ENCODE measurements at places on chromosomes 6 and 20. TPM values are rescaled to one million over a fixed set of nuclear protein-coding genes. Genes with fewer than 3 reads are reported as not detected.

DNA sequence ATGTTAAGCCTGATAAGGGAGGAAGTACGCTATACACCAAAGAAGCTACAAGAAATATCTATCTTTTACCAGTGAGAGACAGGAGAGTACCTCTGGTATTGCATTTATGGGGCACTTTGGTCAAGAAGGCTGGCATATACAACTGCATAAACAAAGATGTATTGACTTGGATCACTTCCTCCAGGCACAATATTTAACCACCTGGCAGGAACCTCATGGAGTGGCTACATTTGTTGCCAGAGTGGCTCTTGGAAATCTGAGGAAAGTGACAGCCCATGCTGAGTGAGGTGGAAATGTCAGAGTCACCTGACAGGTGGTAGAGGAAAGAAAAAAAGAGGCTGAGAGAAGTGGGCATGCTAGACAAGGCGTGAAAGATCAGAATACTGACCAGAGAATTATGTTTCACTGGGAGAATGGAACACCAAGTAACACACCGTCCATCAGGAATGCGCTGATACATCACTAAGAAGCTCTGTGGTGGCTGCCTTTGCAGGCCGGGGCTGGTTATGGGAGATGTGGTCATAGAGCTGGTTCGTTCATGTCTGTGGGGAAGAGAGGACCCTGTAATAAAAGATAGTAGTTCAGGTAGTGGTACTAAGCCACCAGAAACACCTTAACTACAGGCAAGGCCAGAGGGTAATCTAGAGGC is 61.4 kb upstream of the UFL1 start:
- no peaks in the 10 kb centered on the region for H3K4me1 ChIP-seq
- H3K36me3 ChIP-seq, result no peaks in the 10 kb centered on the region
- H3K4me3 ChIP-seq, result no peak overlapping the region
- H3K27ac ChIP-seq, result no peak overlapping the region
- no peaks in the 10 kb centered on the region for H3K27me3 ChIP-seq
- no peak for DNase-seq

DNA sequence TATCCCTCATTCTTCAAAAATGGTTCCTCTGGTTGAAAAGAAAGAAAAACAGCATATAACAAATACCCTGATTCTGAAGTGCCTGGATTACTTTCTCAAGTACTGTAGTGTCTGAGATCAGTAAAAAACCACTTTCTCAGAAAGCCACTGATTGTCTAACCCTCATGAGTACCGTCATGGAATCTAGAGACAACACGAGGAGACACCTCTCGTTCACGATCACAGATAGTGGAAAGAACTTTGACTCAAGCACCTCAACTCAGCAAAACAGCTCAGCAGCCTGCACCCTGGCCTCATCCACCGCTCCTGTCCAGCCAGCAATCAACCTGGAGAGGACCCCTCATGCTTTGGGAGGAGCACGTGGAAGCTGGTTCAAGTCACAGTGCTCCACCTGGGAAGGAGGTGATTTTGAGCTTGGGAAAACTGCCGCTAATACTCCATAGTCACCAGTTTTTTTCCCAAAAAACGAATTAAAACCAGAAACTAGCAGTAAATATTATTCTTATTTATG is 1.0 kb downstream of the SCML4 start:
- no peak for DNase-seq
- no peaks in the 10 kb centered on the region for H3K27me3 ChIP-seq
- peaks cover 6% of the 10 kb centered on the region for H3K4me1 ChIP-seq
- no peaks in the 10 kb centered on the region for H3K36me3 ChIP-seq
- H3K4me3 ChIP-seq, result peak overlapping the region; percentile 14

DNA sequence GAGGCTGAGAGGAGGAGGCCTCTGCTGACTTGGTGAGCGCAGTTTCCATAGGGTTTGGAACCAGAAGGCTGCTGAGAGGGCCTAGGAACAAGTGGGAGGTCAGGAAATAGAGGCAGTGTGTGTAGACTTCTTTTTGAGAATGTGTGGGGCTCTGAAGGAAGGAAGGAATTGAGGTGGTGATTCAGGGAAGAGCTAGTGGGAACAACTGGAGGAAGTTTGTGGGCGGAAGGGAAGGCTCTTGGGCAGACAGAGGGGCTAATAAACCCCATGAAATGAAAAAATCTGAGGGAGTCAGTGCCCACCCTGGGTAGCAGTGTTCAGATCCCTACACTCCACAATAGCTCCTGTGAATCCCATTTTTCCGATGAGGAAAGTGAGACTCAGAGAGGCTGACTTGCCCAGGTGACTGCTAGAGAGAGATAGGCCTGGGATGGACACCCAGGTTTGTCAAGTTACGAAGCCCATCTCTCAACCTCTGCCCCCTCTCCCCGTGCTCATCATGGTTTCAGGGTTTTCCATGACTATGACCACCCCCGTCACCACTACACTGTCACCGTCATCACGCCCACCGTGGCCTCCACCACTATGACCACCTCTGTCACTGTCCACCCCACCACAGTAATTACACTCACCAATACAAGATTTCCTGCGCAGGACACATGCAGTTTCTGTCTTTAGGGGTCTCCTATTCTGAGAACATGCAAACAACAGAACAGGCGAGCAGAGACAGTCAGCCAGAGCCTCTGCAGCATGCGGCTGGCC is 106.4 kb downstream of the MRPL14 start:
- H3K27me3 ChIP-seq, result no peaks in the 10 kb centered on the region
- H3K27ac ChIP-seq, result no peak overlapping the region
- no peak for DNase-seq

DNA sequence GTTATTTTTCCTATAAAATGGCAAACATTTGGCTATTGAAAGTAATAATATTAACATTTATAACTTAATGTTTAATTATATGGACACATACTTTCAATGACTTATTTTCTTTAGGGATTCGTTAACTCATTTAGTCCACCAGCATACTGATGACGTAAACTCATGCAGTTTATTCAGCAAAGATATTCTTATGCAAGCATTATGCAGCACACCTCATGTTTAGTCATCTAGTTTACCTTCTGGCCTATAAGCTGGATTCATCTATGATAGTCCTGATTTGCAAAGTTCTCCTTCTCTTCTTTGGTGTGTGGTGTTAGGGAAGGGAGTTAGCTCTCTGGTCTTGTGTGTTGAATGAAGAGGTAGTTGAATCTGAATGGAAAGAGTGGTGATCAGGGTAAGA is 60.0 kb downstream of the OR2J2 start:
- H3K27me3 ChIP-seq, result no peaks in the 10 kb centered on the region
- no peaks in the 10 kb centered on the region for H3K36me3 ChIP-seq
- H3K4me1 ChIP-seq, result no peaks in the 10 kb centered on the region
- no peak overlapping the region for H3K27ac ChIP-seq

Gene RHAG
- not detected for total RNA-seq

DNA sequence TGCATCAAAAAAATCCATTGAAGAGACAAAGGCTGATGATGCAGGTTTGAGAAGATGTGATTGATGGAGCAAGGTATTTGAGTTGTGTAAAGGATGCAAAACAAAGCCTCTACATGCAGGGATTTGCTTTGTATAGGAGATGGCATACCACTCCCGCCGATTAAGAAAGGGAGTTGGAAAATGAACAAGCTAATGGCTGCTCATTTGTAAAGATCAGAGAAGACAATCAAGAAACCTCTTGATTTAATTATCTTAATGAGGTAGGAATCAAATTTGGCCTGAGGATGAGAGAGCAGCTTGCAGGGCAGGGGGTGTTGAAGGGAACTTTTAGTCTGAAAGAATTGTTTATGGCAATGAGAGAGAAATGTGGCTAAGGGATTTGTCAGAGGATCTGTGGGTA is 448.2 kb upstream of the ADGRB3 start:
- no peak overlapping the region for H3K27ac ChIP-seq
- no peaks in the 10 kb centered on the region for H3K27me3 ChIP-seq
- H3K36me3 ChIP-seq, result no peaks in the 10 kb centered on the region

DNA sequence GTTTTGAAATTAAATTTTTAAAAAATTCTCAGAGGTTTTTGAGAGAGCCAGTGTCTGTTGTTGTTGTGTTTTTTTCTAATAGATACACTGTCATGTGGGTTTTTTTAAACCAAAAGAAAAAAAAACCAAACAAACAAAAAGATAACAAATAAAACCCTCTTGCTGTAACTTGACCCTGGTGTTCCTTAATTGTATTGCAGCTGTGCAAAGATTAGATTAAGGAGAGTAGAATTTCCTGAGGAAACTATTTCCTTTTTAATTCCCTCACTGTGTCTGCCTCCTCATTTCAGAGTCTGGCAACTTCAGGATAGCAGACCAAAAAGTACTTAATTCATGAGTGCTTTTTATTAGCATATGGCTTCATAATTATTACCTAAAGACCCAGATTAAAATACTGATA is 281.9 kb downstream of the EPM2A start:
- DNase-seq, result no peak
- no peak overlapping the region for H3K4me3 ChIP-seq
- no peaks in the 10 kb centered on the region for H3K36me3 ChIP-seq
- H3K27ac ChIP-seq, result no peak overlapping the region

DNA sequence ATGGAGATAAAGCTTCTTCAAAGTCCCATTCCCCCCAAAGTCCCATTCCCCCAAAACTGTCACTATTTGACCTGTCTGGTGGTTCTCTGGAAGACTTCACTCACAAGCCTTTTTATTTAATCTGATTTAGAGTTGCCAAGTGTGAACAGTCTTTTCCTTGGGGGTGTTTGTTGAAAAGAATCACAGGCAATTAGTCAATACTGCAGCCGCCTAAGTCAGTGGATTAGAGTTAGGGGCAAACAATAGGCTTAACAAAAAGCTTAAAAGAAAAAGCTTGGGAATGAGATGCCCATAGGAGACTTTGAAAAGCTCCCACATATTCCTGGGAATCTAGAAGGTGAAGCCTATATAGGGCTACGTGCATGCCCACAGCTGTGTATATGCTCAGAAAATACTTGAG is 8.0 kb upstream of the RIPOR2 start:
- no peaks in the 10 kb centered on the region for H3K4me1 ChIP-seq
- no peaks in the 10 kb centered on the region for H3K36me3 ChIP-seq
- H3K27me3 ChIP-seq, result no peaks in the 10 kb centered on the region
- DNase-seq, result no peak
- H3K27ac ChIP-seq, result no peak overlapping the region

DNA sequence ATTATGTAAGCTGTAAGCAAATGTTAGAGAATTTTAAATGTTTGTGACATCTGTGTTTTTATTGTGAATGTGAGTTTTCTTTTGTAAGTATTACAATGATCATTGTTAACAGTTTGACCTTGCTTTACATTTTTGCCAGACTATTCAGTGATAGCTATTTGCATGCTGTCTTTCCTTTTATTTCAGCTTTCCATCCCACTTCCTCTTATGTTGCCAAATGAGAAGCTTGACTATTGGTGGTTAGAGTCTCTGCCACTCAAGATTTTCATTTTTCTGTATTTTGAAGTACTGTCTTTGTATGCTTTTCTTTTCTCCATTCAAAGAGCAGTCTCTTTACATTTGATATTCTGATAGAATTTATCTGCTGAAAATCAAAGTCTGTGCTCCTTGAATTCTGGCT is 104.1 kb downstream of the PRIM2 start:
- H3K27ac ChIP-seq, result no peak overlapping the region
- no peaks in the 10 kb centered on the region for H3K4me1 ChIP-seq
- no peaks in the 10 kb centered on the region for H3K27me3 ChIP-seq
- H3K4me3 ChIP-seq, result no peak overlapping the region

DNA sequence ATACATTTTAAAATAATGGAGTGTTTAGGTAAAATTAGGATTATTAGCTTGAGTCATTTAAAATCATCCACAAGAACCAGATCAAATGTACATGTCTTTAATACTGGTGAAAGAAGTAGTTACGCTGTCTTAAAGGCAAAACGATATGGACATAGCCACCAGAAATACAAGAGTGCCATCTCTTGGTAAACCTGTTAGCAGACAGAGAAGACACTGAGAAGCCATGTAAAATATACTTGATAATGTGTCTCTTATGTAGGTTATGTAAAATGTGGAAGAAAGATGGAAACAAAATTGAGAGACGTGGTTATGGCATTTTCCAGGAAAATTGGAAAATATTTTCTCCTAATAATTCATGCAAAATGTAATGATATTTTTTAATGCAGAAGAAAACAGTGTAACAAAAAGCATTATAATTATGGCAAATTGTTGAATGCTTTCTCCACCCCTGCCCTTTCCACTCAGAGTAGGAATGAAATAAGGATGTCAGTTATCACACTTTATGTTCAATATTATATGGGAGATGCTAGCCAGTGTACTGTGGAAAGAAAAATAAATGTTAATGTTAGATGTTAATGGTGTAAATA is 12.2 kb upstream of the SLC17A2 start:
- no peaks in the 10 kb centered on the region for H3K27me3 ChIP-seq
- no peak overlapping the region for H3K4me3 ChIP-seq
- DNase-seq, result no peak
- no peaks in the 10 kb centered on the region for H3K36me3 ChIP-seq
- H3K27ac ChIP-seq, result no peak overlapping the region

GRCh38 chr6:135920689-135921088 is 69.2 kb downstream of the PDE7B start:
- H3K36me3 ChIP-seq, result no peaks in the 10 kb centered on the region
- no peak overlapping the region for H3K27ac ChIP-seq
- no peaks in the 10 kb centered on the region for H3K4me1 ChIP-seq
- H3K4me3 ChIP-seq, result no peak overlapping the region
